Kidney (tissue), 22 donors: ENCODE measurements at places on chromosomes 5 and 9. TPM values are rescaled to one million over a fixed set of nuclear protein-coding genes. Genes with fewer than 3 reads are reported as not detected.

- DNase-seq, result no peak
These were observed 169.4 kb downstream of the SPOCK1 start for GRCh38 chr5:137329586-137330296.

DNA sequence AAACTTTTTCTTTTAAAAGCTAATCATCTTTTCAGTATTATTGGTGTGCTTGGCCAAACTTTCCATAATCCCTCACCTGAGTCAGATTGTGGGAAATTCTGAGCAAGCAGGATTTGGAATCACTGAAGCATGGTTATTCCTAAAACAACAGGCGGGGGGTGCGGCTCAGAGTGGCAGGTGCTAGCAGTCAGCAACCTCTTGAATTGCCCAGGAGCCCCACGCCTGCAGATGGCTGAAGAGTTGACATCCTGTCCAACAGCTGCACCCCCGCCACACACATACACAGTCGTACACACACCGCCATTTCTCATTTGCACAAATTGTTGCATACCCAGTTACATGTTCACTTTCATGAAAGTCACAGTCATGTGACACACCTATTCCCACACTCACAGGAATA, 96.6 kb downstream of the LHX2 start:
- DNase-seq, result no peak

GRCh38 chr9:134985451-134985850, 67.7 kb upstream of the FCN1 start:
- DNase-seq, result no peak

GRCh38 chr5:51202161-51202560, 181.1 kb upstream of the ISL1 start:
- no peak for DNase-seq

PIP5K1B gene
- total RNA-seq, result 10.1 TPM

C5orf34 gene
- 2.3 TPM for total RNA-seq
